ENCODE measurements at places on chromosomes 5 and 9.

DNA sequence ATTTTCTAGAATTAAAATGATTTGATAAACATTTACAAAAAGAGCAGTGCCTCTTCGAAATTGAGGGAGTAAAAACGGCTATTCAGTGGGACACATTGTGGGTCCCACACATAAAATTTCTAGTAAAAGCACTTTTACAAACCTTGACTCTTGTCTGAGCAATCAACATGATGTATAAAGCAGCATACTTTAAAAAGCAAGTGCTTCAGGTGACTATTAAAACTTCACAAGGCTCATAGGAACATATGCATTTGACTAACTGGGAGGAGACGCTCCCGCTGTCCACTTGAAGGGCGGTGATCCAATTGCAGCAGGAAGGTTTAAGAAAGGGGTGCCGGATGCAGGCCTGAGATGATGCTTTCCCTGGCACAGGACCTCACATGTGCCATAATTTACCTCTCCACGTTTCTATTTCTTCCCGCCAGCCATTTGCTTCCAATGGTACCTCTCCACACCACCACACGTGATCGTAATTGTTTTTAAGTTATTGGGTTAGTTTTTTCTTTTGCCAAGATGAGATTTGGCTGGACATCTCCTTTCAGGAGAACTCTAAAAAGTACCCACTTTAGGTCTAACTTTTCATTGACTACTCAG lies 1.8 kb downstream of the MCTP1 start:
- DNase-seq = no peak

DNA sequence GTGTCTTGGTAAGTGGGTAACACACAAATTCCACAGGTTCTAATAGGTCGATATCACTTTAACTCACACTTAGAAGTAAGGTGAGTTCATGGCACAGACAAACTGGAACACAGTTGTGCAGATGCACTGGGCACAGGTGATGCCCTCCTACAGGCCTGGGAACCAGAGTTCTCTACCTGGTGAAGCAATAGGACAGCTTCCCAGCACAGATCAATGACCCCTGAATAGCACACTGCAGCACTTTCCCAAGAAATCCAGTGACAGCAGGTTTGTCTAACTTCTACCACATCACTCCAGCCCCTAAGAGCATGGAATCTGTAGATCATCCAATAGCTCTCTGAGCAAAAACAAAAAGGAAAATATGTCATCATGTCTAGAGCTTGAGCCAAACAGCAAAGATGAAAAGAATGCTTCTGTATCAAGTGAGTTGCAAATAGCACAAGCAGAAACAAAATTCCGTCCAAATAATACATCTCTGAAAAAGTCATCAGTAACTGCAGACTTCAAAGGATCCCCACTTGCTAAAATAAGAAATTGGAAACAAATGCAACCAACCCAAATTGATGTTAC lies 33.5 kb downstream of the MOCS2 start:
- DNase-seq = no peak

GRCh38 chr5:157026789-157027424 lies 32.0 kb downstream of the HAVCR1 start:
- DNase-seq = no peak

DNA sequence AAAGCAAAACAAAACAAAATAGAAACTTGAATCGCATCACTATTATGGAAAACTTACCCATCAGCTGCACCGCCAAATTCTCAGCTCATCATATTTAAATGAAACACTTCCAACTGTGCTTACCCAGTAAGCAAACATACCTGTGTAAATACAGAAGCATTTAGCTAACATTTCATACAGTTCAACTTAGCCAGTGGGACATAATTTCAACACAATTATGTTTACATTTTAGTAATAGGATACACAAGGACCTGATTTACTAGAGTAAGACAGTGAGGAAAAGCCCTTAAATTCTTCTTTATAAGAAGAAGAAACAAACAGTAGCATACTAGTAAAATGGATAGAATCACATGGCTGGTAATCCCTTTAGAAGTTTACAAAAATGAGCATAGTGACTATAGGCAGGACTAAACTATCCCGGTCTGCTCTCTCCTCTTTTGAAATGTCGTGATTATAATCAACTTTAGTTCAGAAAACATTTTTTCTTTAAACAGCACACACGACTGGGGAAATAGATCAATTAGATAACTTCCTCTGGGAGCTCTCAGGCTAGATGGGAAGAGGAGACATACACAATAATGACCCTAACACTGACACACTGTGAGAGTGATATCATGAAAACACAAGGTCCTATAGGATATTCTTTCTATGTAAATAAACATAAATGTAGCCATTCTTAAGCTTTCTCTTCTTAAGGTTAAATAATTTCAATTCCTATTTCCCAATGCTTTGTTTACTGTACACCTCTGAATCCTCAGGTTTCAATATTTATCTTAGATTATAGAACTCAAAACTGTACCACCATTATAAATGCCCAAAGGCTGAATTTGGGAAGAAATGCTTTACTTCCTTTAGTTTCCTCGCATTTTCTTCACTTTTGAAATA lies 15.9 kb upstream of the CDC20B start:
- DNase-seq = no peak

DNA sequence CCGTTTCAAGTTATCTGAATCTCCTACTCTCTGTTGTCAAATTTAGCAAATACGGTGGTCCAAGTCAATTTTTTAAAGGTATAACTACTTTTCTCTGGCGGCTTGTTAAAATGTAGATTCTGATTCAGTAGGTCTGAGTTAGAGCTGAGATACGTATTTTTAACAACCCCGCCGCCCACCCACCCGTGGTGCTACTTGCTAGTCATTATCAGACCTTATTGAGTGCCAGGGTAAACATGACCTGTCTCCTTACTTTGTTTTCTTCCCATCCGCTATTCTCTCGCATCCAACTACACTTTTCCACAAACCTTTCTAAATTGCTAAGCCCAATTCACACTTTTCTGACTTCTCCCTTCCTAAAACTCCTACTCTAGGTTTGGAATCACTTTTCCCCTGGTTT lies 694 bp upstream of the PLAA start:
- DNase-seq = no peak

DNA sequence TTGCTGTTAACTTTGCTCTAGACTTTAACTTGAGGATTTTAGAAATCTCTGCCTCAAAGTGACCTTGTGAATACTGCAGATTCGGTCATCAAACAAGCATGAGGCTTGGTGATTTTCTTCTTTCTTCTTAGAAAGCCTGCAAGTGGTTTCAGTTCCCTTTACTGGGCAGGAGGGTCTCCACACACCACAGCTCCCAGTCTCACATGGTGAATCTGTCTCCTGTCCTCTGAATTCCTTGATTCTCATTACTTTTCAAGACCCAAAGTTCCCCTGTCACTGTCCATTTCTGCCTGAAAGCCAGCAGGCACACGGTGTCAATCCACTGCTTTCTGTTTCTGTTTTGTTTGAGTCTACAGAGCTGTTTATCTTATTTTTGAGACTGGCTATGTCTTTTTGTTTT lies 14.1 kb downstream of the HSPB3 start:
- DNase-seq = no peak

- DNase-seq = no peak
Observed at GRCh38 chr5:6752782-6753181, 39.5 kb downstream of the TENT4A start.

DNA sequence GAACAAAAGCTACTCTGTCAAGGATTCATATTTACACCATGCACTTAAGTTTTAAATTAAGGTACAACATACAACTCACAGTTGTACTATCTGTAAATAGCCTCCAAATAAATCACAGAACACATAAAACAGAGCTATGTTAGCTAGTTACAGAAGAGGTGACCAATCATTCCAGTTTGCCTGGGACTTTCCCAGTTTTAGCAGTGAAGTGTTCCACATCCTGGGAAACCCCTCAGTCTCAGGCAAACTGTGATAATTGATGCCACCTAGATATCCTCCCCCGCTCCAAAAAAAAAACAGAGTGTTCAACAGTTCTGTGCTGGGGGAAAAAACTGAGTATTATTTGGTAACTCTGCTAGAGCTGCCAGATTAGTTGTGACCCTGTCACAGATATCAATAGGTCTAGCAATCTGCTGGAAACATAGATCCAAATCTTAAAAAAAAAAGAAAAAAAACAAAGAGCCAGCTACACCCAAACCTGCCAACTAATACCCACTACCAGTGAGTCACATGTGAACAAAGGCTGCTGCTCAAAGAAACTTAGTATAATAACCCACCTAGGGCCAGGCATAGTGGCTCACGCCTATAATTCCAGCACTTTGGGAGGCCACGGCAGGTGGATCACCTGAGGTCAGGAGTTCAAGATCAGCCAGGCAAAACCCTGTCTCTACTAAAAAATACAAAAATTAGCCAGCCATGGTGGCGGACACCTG lies 5.7 kb downstream of the TBCA start:
- DNase-seq = no peak

- DNase-seq = no peak
Observed at GRCh38 chr9:71909887-71910649, 925 bp downstream of the ABHD17B start.

- DNase-seq = no peak
Observed at GRCh38 chr5:124034963-124035362, 523.0 kb downstream of the CSNK1G3 start.

DNA sequence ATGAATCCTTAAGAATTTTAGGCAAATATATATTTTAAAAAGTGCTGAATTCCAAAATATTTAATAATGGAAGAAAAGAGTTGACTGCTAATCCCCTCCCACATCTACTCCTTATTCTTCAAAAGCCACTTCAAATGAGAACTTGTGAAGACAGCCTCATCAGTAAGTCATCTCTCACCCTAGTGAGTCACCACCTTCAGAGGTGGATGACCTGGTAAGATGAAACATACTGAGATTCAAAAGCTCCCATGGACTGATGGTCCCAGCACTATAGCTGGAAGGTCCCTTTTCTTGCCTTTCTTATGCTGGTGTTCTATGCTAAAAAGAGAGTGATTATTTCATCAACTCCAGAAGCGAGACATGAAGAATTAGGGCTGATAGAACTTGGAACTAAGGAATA lies 37.8 kb upstream of the SPDL1 start:
- no peak for DNase-seq

DNA sequence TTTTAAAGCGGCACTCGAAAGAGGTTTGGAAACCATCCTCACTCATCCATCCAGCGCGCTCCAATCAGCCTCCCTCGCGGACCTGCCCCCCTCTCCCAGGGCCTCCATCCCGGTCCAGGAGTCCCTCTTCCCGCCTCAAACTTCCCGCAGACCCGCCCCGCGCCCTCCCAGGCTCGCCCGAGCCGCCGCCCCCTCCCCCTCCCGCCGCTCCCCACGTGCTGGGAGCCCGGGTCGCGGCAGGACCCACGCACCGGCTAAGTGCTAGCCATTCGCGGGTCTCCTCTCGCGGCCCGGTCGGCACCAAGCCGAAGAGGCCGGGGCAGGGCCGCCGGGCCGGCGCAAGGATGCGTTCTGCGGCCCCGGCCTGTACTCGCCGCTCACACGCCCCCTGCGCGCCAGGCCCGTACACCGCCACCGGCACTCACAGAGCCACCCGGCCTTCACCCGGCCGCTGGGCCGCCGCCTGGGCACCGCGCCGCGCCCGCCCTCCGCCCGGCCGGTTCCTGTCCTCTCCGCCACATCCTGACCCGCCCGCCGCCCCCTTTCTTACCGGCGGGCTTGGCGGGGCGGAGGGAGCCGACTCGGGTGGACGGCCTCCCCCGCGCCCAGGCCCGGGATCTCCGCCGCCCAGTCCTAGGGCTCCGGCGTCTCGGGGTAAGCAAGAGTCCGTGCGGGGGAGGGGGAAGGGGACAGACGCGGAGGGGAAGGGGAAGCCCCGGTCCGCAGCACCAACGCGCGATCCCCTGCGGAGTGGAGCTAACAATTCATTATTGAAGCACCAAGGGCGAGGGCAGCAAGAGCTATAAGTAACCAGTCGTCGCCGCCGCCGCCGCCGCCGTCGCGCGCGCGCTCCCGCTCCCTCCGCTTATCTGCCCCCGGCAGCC lies 576 bp downstream of the CHD1 start:
- DNase-seq = no peak

DNA sequence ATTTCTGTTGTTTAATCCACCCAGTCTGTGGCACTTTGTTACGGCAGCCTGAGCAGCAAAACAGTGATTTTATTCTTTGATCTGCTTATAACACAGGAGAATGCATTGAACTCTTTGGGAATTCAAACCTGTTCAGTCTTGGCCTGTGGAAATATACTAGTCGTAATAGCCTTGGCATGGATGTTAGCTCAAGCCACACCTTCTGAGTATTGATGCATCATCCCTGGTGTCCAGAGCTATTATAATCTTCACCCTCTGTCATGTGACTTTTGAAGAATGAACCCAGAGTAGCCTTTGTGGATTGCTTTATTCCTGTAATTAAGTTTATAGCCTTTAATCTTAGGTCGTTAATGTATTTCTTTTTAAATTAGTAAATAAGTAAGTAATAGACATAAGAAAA lies 50.8 kb upstream of the TEX48 start:
- DNase-seq = no peak

GRCh38 chr5:40502736-40503135 lies 177.0 kb upstream of the PTGER4 start:
- DNase-seq = no peak

DNA sequence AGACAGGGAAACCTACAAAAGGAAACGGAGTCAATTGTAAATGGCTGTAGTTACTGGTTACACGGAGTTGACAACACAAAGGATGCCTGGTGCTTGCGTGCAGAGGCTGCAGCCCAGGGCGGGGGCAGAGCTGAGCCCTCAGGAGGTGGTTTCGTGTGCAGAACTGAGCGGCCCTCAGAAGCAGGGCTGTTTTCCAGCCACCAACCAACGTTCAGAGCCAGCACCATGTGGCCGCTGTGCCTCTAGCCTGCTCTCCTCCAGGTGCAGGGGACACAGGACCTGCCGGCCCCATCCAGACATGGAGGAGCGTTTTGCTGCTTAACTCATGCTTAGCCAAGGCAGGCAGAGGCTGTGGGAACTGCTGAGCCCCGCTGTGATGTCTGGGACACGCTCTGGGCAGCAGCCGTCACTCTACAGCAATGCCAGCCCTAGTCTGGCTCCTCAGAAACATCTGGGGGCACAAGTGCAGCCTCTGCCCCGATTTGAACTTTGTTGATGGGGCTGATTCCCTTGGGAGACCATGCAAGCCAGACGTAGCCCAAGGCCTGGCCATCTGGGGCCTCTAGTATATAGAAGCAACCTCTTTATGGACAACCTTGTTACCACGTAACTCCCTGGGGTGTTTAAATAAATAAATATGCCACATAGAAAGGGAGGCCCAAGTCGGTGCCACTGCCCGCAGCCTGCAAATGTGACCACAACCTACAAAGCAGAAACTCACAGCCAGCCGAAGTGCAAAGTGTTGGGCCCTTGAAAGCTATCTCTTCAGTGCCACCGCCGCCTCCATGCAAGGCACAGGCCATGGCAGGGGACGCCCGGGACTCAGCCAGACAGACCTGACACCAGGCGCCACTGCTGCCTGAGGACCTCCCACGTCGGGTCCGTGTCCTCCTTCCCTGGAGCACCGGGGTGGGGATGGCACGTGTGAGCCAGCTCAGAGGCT lies 42.1 kb downstream of the NKD2 start:
- no peak for DNase-seq

DNA sequence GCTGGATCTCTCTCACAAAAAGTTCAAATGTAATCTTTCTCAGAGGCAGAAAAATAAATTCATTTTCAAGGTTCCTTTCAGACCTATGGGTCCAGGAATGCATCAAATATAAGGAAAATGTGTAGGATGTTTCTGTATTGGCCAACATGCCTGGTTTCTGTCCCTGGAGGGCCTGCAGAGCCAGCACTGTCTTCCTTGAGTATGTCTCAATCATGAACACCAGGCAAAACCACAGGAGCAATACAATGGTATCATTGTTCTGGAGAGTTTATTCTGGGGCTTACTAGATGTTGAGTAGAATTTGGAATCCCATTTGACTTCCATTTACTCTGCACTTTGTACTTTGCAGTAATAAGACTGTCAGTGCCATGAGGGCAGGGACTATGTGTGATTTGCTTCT lies 23.5 kb downstream of the INSYN2B start:
- DNase-seq = no peak

- no peak for DNase-seq
Observed at GRCh38 chr9:93461821-93462220, 8.4 kb upstream of the FAM120AOS start.
